ENCODE measurements at places on chromosomes 2 and 18. TPM values are rescaled to one million over a fixed set of nuclear protein-coding genes. Genes with fewer than 3 reads are reported as not detected.

The STAT4 gene
- 4.5 TPM for total RNA-seq

The BOLL gene
- not detected for total RNA-seq

The LANCL1 gene
- total RNA-seq, result 44.6 TPM

The CIAO1 gene
- total RNA-seq, result 78.2 TPM

The SIX2 gene
- not detected for total RNA-seq

The SIX3 gene
- not detected for total RNA-seq

The MAB21L4 gene
- total RNA-seq, result not detected

The CCDC121 gene
- 1.0 TPM for total RNA-seq

The ZNF396 gene
- total RNA-seq, result 0.08 TPM

The KANSL3 gene
- total RNA-seq, result 20.1 TPM

The VSNL1 gene
- 12.8 TPM for total RNA-seq

The KIAA2012 gene
- total RNA-seq, result not detected

The KLHL41 gene
- total RNA-seq, result not detected

The PRSS56 gene
- total RNA-seq, result not detected

The RALB gene
- total RNA-seq, result 45.9 TPM

The TUBA4B gene
- not detected for total RNA-seq

The MFSD2B gene
- not detected for total RNA-seq

The INHBB gene
- not detected for total RNA-seq

The ALPG gene
- not detected for total RNA-seq

The M1AP gene
- total RNA-seq, result not detected

The CNGA3 gene
- not detected for total RNA-seq

The GDF7 gene
- not detected for total RNA-seq

The ME2 gene
- total RNA-seq, result 55.0 TPM

The SLC5A6 gene
- total RNA-seq, result 49.7 TPM

The NT5C1B gene
- total RNA-seq, result not detected

The TTC21B gene
- total RNA-seq, result 15.6 TPM

The RDH14 gene
- total RNA-seq, result 29.7 TPM

The MYO5B gene
- total RNA-seq, result 2.5 TPM

The CACNB4 gene
- 0.08 TPM for total RNA-seq

The TEKT4 gene
- total RNA-seq, result not detected

The MOCOS gene
- 7.9 TPM for total RNA-seq

The C2orf92 gene
- not detected for total RNA-seq

The CRYGC gene
- total RNA-seq, result not detected

The DNER gene
- 4.6 TPM for total RNA-seq

The STARD6 gene
- total RNA-seq, result not detected

The LRP1B gene
- total RNA-seq, result under 0.01 TPM

The ROCK1 gene
- total RNA-seq, result 20.5 TPM

The GALR1 gene
- not detected for total RNA-seq

The MARCHF4 gene
- total RNA-seq, result 0.72 TPM

The ABCG8 gene
- total RNA-seq, result not detected

The SERPINB7 gene
- total RNA-seq, result 8.7 TPM

The KCNS3 gene
- total RNA-seq, result 20.9 TPM

The CTIF gene
- 9.4 TPM for total RNA-seq

The SDC1 gene
- 1,658 TPM for total RNA-seq

The AQP12B gene
- not detected for total RNA-seq

The MAP4K3 gene
- total RNA-seq, result 9.6 TPM

The ITGA4 gene
- 26.6 TPM for total RNA-seq

The ALPP gene
- not detected for total RNA-seq

The DTNA gene
- 1.5 TPM for total RNA-seq

The UNC80 gene
- total RNA-seq, result not detected

Measured in hair follicular keratinocyte (primary cell).